ELF-1 (cell line): ENCODE measurements at places on chromosomes 4 and X.

- no peak for DNase-seq
Measured at GRCh38 chr4:8906991-8907595, 35.5 kb upstream of the HMX1 start.

DNA sequence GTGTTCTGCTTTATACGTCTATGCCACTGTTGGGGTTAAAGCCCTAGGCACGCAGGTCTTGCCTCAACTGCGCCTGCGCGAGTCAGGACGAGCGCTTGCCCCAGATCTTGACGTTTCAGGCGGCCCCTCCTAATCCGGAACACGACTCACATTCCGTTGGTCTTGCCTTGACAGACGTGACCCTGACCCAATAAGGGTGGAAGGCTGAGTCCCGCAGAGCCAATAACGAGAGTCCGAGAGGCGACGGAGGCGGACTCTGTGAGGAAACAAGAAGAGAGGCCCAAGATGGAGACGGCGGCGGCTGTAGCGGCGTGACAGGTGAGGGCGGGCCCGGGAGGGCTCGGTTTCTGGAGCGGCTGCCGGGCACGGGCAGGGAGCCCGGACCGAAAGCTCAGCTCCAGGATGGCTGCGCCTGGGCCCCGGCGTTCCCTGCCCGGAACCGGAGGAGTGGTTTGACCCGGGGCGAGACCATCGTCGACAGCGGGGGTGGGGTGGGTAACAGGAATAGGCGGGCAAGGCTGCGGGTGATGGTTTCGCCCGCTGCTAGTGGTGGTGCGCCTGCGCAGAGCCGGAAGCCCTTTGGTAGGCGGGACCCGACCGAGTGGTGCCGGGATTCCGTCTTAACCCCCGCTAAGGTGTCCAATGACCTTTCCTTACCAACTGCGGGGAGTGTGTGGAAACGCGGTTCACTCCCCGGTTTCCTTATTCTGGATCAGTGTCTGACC, at the start of gene ARAF:
ARAF (plus strand) TSS at position 272 of the 725 bp plus-strand sequence. CDS start 1,763 bp downstream, outside the sequence.
- DNase-seq = peak; percentile 99

GRCh38 chr4:128608006-128608405, 201.5 kb upstream of the JADE1 start:
- no peak for DNase-seq

GRCh38 chr4:53929955-53930798, 134.2 kb downstream of the CHIC2 start:
- DNase-seq = peak; percentile 84

DNA sequence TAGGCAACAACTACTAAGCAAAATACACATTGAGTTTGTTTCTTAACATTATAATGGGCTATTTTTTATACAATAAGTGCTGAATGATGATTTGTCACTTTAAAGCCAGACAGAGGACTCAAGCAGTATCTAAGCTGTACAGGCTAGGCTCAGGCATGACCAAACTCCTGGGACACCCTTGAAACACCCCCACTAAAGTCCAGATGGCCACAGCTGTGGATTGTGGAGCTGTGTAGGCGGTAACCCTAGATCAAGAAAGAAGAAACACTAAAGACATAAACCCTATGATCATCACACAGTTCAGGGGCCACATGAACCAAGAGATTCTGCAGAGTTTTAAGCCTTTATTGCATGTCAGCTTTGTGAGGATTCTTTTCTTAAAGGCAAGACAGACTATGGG, 25.1 kb downstream of the TAB3 start:
- DNase-seq = no peak

DNA sequence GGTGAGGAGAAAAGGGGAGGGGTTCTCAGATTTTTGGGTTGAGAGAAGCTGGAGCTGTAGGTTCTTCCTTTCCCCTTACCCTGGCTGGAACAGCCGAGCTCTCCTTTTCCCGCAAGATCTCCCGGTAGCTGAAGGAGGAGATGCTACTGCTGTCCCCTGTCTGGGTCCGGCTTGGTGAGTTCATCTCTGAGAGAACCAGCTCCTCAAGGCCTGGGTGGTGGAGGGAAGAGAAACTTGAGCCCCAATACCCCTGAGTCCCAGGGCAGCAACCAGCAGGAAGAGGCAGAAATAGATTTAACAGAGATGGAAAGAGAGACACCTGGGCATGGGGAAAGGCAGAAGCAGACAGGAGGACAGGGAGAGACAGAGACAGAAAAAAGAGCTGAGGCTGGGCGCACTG, 6.6 kb upstream of the KCND1 start:
- DNase-seq = no peak

DNA sequence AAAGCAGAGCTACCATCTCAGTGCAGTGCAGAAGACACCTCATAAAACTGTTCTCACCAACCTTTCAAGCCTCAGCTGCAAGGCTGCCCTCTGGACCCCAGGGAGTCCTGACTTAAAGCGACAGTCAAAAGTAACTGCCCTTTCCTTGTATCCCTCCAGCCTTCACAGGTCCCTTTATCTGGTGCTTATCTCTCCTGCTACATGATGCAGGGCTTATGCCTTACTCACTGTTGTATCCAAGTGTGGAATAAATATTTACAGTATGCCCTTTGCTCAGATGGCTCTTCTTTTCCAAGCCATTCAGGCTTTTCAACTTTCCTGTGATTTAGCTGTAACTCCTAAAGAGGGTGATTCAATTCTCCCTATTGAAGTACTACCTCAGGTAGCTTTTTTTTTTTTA, 92.6 kb downstream of the KDR start:
- no peak for DNase-seq

DNA sequence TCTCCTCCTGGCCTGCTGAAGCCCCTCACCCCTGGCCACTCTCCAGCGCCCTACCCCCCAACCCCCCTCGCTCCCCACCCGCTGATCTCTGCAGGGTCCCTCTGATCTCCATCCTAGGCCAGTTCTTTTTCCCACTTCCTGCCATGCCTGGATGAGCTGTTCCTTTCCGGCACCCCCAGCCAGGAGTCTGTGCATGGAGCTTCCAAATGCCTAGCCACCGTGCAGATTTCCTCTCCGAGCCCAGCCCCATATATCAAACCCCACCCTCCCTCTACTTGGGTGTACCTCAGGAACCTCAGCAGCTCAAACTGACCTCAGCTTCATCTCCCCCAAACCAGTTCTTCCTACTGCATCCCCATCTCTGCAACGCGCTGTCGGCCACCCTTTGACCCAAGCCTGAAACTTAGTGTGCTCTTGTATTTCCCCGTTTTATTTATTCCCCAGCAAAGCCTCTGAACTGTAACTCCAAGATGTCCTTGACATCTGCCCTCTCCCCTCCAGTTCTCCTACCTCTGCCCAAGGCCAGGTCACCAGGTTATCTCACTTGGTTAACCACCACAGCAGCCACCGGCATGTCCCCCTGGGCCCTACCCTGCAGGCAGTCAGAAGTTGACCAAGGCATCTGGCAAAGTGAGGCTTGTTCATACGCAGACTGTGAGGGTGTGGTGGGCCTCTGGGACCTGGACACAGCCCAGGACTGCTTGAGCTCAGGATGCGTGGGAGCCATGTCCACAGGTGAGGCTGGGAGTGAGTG, 194.9 kb upstream of the PSAPL1 start:
- no peak for DNase-seq

DNA sequence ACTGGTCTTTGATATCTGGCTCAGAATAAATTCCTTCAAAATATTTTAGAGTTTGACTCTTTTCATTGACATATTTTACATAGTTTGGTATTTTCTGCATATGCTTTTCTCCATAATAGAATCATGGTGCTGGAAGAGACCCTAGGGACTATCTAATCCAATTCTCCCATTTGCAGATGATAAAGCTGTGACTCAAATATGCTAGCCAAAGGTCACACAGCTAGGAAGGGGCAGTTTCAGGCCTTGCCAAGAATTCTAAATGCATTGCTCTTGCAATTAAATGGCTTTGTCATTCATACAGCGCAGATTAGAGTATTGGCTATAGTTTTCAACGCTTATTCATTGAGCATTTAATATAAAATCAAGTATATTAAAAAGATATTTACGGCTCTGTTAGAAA, 374.1 kb upstream of the RASGEF1B start:
- no peak for DNase-seq

- DNase-seq = no peak
Measured at GRCh38 chr4:35818520-35818919, 425.8 kb downstream of the ARAP2 start.

GRCh38 chr4:1205586-1206298, 33.4 kb upstream of the SPON2 start:
- no peak for DNase-seq

DNA sequence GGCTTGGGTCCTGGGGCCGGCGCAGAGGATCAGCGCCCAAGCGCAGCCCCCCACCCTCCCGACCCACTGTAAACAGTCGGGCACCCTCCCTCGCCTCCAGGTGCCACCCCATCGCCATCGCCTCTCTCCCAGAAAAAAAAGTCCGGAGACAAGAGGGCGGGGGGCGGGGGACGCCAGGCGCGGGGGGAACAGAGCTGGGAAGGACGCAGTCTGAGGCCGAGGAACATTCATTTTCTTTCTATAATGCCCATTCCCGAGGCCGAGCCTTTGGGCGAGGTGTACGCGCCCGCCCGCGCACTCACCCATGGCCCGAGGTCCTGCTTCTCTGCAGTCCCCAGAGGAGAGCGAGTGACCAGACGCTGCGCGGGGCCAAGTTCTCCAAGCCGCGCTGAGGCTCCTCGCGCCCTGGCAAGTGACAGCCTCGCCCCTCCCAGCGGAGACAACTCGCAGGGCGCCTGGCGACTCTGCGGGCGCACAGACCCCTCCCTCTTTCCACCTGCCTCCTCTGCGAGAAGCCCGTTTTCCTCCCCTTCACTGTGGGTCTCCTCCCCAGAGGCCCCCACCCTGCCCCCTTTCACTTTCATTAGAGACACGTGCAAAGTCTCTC, 63.5 kb upstream of the WDR17 start:
- DNase-seq = peak; percentile 31

DNA sequence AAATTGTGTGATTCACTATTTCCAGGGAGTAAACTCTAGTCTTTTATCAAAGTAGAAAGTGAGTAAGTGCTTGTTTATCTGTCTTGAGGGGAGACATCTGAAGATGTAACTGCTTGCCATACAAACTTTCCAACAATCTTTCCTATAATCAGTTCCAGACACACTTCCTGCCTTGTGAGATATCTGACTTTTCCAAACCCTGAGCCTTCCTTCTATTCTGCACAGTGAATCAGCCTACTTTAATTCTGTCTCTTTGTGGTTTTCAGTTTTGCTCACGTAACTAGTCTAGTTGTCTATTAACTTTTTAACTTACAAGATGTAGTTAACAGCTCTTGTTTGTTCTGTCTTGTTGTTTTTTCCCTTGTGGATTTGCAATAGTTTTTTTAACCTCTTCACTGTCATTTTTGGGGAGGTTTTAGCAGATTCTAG, 947.8 kb downstream of the C4orf33 start:
- DNase-seq = no peak

- no peak for DNase-seq
Measured at GRCh38 chrX:69101683-69102251, 63.5 kb downstream of the PJA1 start.

DNA sequence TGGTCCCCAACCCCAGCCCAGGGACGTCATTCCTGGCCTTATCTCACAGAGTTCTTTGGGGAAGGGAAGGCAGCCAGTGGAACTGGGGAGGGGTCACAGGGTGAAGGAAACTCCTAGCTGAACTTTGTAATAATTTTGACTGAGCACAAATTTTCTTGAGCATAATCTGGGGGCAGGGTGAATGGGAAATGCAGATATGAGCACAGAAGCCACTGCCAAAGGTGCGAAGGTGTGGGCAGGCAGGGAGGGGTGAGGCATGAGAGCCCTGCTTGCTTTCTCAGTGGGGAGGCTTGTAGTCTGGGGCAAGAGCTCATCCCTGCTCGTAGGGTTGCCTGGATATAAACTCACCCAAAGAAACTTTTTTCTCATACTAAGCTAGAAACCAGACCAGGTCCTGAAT, 34.9 kb downstream of the MGAT4D start:
- DNase-seq = no peak

DNA sequence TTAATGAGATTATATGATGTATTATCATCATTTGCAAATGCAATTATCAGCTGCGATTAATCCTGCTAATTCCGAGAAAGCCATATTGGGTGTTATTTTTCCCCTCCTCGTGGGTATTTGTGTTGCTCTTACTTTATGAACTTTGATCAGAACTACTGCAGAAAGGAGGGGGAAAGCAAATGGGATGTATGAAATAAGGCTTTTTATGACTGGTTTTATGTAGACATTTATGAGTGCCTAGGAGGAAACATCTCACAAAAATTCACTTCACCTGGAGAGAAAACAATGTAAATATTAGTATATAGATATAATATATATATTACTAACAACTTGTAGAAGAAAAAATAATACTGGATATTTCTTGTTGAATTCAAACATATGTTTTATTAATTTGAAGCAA, 214.4 kb downstream of the TEX13A start:
- DNase-seq = no peak

DNA sequence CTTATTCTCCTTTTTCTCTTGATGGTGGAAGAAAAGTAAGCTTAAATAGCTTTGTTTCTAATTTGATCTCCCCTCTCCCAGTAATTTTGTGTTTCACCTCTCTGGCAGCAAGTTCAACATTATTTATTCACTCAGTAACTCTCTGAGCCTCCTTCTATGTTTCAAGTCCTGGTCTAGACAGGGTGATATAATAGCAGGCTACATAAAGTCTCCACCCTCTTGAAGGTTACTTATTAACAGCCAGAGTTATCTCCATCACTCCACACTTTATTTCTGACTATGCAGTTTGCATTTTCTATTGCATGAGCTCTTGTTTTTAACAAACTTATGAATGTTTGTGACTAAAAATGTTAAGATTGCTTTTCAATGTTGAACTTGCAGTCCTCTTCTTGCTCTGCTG, 17.8 kb upstream of the ANOS1 start:
- DNase-seq = no peak

- DNase-seq = no peak
Measured at GRCh38 chrX:85429066-85429465, 49.6 kb upstream of the POF1B start.

DNA sequence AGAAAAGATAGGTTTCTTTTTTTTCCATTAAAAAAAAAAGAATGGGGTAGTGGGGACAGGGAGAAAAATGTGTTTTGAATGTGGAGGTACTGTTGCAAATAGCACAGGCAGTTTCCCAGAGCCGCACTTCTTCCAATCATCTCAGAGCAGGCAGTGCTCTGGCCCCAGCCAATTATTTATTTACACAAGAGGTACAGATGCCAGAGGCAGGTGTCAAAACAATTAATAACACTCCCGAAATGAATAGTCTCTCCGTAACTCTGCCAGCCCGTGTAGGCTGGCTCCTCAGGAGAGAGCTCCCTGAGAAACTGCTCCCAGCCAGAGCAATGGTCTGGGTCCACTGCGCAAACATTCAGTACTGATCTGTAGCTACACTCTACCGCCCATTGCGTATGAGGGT, 130.8 kb upstream of the IL1RAPL2 start:
- DNase-seq = no peak

GRCh38 chrX:32847921-32848320, 363.4 kb downstream of the DMD start:
- no peak for DNase-seq
